ENCODE measurements at places on chromosomes 12 and 14.

- no peak for DNase-seq
Observed at GRCh38 chr12:10701843-10702242, 21.3 kb downstream of the YBX3 start.

DNA sequence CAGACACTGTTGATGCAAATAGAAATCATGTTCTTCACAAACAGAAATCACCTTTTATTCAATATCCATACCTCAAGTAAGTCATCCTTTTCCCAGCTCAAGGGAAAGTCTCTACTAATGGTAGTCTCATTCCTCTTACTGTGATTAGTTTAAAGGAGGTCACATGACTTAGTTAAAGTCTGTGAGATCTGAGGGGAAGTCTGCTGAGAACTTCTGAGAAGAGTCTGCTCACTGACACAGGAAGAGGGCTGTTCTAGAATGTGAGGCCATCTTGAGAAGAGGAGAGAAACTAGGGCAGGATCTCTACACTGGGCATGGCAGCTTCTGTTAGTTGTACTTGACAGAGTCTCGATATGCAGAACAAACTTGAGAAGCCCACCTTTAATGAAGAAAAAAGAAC is 146.8 kb downstream of the C12orf42 start:
- no peak for DNase-seq

- DNase-seq = no peak
Observed at GRCh38 chr12:113852264-113852663, 113.9 kb downstream of the RBM19 start.

GRCh38 chr12:119748497-119748896 is 80.6 kb downstream of the PRKAB1 start:
- no peak for DNase-seq

- no peak for DNase-seq
Observed at GRCh38 chr12:120886199-120887018, 17.7 kb downstream of the SPPL3 start.

GRCh38 chr12:78680596-78680995 is 184.0 kb upstream of the SYT1 start:
- DNase-seq = no peak

GRCh38 chr12:115451151-115451779 is 767.3 kb upstream of the TBX3 start:
- no peak for DNase-seq

DNA sequence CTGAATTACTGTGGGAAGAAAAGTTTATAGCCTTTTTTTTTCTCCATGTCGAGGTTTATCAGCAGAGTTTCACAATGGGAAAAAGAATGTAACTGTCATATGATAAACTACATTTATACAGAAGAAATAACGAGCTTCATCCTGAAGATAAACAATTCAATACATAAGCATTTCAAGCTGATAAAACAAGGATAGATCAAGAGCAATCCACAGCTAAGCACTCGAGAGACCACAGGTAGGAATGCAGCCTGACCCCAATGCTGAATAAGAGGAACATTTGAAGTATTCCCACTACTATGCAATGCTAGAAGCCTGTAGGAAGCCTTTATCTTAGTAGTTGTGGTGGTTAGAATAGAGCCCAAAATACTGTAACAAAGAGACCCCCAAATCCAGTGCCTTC is 32.6 kb upstream of the DAAM1 start:
- no peak for DNase-seq

- no peak for DNase-seq
Observed at GRCh38 chr14:49892301-49892635, 614 bp upstream of the ARF6 start.

GRCh38 chr14:76446486-76446885 is 70.5 kb downstream of the ESRRB start:
- no peak for DNase-seq

GRCh38 chr12:6432991-6433390 is 11.8 kb upstream of the CD27 start:
- DNase-seq = no peak

GRCh38 chr12:87760943-87761342 is 268.3 kb downstream of the C12orf50 start:
- no peak for DNase-seq

GRCh38 chr12:4213471-4213870 is 60.1 kb upstream of the CCND2 start:
- no peak for DNase-seq

DNA sequence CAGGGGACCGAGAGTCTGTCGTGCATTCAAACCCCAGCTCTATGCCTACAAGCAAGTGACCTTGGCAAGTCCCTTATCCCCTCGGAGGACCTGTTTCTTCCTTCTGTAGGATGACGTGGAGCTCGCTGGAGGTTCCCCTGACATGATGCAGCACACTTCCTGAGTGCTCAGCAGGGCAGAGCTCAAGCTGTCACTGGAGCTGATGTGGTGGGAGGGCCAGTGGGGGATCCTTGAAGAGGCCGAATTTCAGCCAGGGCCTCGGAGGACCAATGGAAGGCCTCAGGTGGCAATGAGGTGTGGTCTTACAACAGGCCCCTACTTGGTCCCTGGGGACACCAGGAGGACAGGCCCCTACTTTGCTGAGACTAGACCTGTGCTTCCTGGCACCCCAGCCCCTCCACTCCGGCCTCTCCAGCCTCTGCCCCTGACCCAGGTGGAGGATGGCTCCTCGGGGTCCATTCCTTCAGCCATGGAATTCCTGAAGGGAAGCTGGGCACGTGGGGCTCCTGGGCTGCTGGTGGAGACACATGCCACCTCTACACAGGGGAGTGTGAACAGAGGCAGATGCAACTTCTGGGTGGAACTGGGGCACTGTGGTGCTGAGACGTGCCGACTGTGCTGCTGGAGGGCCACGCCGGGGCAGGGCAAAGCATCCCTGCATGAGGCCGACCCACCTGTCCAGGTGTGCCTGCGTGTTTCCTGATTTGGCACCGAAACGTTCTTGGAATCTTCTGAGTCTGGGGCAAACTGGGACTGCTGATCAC is 18.7 kb upstream of the KIF26A start:
- no peak for DNase-seq

DNA sequence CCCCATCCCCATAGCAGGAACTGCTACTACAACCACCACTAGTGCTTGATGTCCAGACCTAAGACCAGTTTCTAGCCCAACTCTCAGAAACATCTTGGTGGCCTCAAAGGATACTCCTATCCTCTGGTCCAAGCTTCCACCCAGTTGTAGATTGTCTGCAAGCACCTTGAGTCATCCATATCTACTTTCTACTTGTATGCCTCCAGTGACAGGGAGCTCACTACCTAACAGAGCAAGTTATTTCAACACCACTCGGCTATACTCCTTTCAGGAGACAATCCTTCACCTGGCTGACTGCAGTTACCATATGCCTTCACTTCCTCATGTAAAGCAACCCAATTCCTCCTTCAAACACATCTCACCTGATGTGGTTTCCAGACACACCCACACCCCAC is 49.5 kb downstream of the KDM2B start:
- no peak for DNase-seq

DNA sequence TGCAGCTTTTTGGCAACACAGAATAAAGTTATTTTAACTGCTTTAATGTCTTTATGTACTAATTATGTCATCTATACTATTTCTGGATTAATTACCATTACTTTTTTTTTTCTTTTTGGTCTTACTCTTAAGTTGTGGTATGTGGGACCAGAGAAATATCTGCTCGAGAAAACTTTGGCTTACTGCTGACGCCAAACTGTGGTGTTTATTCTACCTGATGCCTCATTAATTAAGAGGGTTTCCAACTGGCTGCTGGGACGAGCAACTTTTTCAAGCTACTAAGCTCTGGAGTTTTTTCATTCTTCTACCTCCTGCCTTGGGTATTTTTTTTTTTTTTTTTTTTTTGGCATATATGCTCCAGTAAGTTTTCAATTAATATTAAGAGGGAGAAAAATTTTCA is 1257.5 kb downstream of the FSCB start:
- DNase-seq = no peak

GRCh38 chr12:89154743-89155499 is 197.4 kb downstream of the DUSP6 start:
- DNase-seq = no peak

- DNase-seq = no peak
Observed at GRCh38 chr12:124542021-124542949, 25.1 kb downstream of the NCOR2 start.

DNA sequence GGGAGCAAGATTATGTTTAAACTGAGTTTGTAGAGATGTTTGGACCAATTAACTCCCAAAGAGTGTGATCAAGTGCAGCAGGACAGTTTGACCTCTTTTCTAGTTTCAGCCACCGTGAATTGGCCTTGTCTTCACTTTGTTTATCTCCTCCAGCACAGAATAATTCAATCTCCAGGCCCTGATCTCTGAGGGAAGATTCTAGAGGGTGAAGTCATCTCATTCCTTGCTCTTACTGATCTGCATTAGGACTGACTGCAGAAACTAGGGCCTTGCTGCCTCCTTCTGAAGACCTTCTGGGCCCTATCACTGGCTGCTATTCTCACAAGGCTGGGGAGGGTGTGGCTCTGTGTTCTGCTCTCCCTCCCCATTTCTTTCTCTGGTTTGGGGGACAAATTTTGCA is 29.4 kb downstream of the C12orf75 start:
- no peak for DNase-seq

- no peak for DNase-seq
Observed at GRCh38 chr14:22482782-22483553, 106.1 kb downstream of the DAD1 start.

- no peak for DNase-seq
Observed at GRCh38 chr14:78327426-78328221, 157.5 kb downstream of the NRXN3 start.

DNA sequence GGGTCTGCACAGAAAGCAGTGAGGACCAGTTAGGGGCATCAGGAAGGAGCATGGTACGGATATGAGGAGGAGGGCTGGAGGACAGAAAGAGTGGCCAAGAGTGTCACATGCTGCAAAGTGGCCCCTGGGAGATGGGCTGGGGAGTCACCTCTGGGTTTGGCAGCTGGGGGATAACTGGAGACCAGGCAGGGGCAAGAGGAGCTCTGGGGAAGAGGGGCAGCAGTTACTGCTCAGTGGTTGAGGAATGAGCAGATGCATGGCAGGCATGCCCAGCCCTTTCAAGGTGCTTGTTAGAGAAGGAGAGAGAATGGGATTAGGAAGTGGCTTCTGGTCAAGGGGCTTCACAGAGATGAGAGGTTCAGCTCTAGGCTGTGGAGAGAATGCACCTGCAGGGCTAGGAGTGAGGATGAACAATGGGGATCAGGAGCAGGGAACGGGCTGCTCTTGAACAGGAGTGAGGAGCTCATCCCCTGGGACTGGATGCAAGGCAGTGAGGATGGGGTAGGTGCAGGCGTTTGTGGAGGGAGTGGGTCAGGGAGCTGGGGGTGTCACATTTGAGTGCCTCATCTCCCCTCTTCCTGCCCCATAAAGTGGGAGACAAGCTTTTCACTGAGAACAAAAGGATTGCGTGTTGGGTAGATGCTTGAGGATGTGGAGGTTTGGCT is 127.5 kb downstream of the PAPOLA start:
- no peak for DNase-seq

- no peak for DNase-seq
Observed at GRCh38 chr12:54708826-54709225, 60.7 kb upstream of the DCD start.

DNA sequence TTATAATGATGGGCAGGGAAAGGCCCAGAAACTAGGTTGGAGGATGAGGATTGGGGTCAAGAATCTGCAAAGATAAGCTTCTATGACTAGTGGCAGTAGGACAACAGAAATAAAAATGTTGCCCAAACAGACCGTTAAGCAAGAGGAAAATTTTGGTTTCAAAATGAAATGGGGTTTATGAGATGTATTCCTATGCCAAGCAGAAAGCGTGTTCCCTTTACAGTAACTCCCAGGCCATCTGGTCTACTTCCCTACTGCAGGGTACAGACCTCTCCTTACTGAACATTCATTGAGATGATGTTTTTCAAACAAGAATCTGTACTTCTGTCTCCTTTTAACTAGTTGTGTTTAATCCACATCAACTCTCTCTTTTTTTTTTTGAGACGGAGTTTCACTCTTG is 20.4 kb upstream of the TMEM229B start:
- DNase-seq = no peak

- no peak for DNase-seq
Observed at GRCh38 chr14:21032326-21033132, 2.1 kb downstream of the RNASE13 start.

GRCh38 chr12:123936956-123937706 is 35.5 kb downstream of the CCDC92 start:
- no peak for DNase-seq

GRCh38 chr14:79668951-79669350 is 542.4 kb downstream of the DIO2 start:
- DNase-seq = no peak

DNA sequence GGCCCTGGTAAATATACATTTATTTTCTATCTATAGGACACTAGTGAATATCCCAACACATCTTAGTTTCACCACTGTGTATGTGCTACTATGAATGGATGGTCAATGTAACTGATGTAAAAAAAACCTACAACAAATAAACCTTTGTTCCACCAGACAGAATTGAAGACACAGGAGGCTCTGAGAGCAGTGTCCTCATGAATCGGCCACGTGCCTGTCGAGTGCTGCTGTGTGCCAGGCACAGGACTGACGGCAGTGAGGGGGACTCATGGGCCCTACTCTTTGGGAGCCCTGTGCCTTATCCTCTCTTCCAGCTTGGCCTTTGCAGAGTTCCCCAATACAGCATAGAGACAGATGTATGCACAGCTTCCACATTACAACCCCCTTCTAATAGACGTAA is 18.2 kb downstream of the CINP start:
- DNase-seq = no peak

Data from stimulated activated CD4-positive, alpha-beta T cell treated with anti-CD3 and anti-CD28 coated beads, Interleukin-12 subunit alpha, Interleukin-12 subunit beta, amount 100 ng/mL, for 4 hours (primary cell).